Cardiac septum (tissue), 1 donor: ENCODE measurements at places on chromosomes 6 and 20. TPM values are rescaled to one million over a fixed set of nuclear protein-coding genes. Genes with fewer than 3 reads are reported as not detected.
A peak's percentile ranks its signal among the peaks of the same experiment; 100 is the strongest.

DNA sequence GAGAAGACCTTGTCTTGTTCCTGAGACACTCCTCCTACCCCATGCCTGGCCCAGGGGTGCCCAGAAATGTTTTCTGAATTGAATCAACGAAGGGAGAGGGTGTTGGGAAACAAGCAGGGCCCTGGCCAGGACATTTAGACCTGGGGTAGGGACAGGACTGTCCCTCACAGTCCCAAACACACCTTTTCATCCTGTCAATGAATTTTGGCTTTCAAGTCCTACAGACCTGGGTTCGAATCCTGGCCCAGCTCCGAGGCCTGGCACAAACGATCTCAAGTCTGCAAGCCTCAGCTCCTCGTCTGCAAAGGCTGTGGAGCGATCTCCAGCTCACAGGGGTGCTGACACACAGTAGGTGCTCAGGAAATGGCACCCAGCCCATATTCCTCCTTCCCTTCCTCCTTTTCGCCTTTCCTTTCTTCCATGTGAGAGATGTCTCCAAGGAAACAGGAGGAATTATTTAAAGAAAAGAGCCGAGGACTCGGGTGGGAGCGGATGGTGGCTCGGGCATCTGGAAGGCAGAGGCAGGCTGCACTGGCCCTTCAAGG is 7.3 kb upstream of the DLGAP4 start:
- peak; percentile 9 for DNase-seq

DNA sequence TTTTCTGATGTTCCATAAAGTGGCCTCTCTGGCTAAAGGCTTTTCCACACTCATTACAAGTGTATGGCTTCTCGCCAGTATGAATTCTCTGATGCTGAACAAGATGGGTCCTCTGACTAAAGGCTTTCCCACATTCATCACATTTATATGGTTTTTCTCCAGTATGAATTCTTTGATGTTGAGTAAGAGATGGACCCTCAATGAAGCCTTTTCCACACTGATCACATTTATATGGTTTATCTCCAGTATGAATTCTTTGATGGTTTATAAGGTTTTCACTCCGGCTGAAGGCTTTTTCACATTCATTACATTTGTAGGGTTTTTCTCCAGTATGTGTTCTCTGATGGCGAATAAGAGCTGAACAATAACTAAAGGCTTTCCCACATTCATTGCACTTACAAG is 20.4 kb downstream of the ZNF184 start:
- no peak for DNase-seq

DNA sequence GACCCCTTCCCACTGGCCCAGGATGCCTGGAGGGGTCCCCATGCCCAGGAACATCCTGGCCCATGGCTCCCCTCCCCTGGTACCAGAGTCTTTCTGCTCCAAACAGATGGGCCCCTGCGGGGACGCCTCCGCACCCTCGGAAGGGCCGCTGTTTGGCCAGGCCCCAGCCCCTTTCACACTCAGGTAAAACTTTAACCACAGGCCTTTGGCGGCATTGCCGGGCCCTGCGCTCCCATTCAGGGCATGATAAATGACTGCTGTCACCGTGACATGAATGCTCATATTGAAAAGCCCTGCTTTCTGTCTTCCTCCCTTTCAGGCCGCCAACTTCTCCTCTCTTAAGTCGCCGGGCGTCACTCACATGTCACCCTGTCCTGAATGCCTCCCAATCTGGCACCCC is 141.5 kb upstream of the TOP1 start:
- no peak for DNase-seq

- DNase-seq: no peak
Observed at GRCh38 chr6:44797746-44798145, 410.2 kb downstream of the CDC5L start.

GRCh38 chr20:45611054-45611453 is 18.5 kb upstream of the WFDC10A start:
- DNase-seq: no peak

- DNase-seq: no peak
Observed at GRCh38 chr6:70286905-70287304, 16.0 kb downstream of the COL9A1 start.

GRCh38 chr6:37033819-37034795 is 28.7 kb downstream of the FGD2 start:
- no peak for DNase-seq

DNA sequence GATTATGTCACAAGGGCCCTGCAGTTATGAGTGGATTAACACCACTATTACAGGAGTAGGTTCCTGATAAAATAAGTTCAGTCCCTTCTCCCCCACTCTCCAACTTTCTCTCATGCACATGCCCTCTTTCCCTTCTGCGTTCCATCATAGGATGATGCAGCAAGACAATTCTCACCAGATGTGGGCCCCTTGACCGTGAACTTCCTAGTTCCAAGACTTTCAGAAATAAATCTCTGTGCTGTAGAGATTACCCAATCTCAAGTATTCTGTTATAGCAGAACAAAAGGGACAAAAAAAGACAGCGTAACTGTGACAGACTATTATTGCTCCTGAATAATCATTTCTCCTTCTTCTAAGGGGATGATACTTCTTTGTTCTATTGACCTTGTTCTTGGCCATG is 33.8 kb upstream of the TMEM244 start:
- DNase-seq: no peak

DNA sequence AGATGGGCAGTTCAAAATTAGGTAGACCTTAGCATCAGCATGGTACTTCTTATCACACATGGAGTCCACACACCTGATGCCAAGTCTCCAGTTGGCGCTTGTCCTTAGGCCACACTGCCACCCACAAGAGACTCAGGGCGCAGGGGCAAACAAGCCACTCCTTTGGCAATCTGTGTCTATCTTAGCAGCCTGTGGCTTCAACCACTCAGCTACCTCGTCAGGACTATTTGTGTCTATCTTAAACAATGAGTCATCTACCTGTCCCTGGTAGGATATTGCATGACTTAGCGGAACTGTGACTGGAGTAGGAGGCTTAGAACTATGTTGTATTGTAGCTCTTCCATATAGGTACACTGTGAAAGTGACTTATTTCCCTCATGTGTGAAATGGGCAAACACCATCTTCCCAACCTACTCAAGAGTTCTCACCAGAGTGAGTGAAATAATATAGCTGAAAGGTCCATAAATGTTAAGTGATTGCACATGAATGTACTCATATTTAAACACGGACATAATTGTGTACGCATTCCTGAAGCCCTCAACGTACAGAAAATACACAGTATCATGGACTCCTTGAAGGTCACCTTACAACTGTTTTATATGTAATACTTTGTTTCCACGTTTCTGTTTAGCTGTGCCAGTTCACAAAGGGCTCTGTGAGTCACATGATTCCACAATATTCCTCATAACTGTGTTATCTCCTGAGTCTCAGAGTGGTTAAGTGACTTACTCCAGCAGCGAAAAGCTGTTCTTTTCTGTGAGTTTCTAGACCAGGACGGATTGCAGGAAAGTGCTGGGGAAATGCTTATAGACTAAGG is 1.6 kb downstream of the TRIM27 start:
- no peak for DNase-seq

DNA sequence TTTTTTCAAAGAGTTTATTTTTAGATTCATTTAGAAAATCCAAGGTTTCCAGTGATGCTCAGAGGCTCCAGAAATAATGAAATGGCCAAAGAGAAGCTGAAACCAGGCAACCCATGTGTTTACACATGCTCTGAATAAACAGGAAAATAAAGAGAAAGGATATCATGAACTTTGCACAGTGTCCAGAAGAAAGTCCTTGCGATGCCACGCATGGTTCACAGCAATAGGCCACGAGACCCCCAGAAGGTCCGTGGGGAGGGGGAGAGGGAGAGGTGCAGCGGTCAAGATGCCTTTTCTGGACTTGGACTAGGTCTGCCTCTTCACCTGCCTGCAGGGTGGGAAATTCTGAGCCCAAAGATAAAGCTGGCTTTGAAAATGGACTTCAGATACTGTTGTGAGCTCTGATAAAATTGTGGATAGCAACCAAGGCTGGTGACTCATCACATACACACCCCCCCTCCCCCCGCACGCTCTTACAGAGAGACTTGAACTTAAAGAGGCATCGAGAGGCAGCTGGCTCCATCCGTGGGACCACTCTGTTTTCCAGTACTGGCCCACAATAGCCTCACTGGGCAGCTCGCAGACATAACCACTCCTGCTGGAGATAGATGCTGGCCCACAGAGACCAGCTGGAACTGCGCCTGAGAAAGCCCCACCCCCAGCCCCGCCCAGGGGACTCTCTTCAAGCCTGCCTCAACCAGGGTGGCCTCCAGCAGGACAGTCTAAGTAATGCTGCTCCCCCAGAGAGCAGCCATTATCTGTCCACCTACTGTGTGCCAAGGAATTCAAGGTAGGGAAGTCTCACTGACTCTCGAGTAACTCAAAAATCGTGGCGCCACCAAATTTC is 21.2 kb upstream of the NFATC2 start:
- peak; percentile 76 for DNase-seq

GRCh38 chr20:2799688-2800520 is 523 bp downstream of the CPXM1 start:
- no peak for DNase-seq

The JPH2 gene
- 182 TPM for total RNA-seq

The SMIM8 gene
- 17.2 TPM for total RNA-seq

The APOM gene
- 1.4 TPM for total RNA-seq
